H9 (cell line): ENCODE measurements at places on chromosomes 1 and 21. TPM values are rescaled to one million over a fixed set of nuclear protein-coding genes. Genes with fewer than 3 reads are reported as not detected.

- no peak overlapping the region for H3K27ac ChIP-seq
- peaks cover 3% of the 10 kb centered on the region; the same call in 1 of the 2 replicates for H3K4me1 ChIP-seq
- peaks cover 19% of the 10 kb centered on the region; the same call in 1 of the 2 replicates for H3K27me3 ChIP-seq
- peaks cover 3% of the 10 kb centered on the region; the same call in 1 of the 2 replicates for H3K36me3 ChIP-seq
- no peak overlapping the region for H3K4me3 ChIP-seq
These were observed 9.3 kb downstream of the MAP3K6 start for GRCh38 chr1:27357281-27358037.

CELA3B gene
- not detected in 2 replicates for total RNA-seq

LYPD8 gene
- not detected in 2 replicates for total RNA-seq

GRCh38 chr1:28272215-28272852 is 13.0 kb downstream of the SESN2 start:
- no peaks in the 10 kb centered on the region for H3K27me3 ChIP-seq
- no peak overlapping the region for H3K27ac ChIP-seq
- no peaks in the 10 kb centered on the region for H3K4me1 ChIP-seq
- no peak overlapping the region for H3K4me3 ChIP-seq
- DNase-seq: no peak

DNA sequence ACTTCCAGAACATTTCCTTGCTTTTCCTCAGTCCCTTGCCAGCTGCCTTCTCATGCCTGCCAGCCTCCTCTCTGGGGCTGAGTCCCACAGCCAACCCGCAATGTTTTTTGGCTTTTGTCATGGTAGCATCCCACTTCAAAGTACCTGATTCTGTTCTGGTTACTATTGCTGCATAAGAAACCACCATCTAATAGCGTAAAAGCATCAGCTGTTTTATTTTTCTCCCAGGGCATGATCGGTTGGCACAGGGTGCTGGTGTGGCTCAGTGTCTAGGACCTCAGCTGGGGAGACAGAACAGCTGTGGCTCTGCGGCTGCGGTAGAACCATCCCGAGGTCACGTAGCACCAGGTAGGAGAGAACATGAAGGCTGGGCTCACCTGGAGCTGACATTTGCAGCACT is 8.9 kb upstream of the PRMT2 start:
- no peak for DNase-seq
- no peak overlapping the region for H3K27ac ChIP-seq
- H3K36me3 ChIP-seq: peaks cover 11% of the 10 kb centered on the region
- H3K4me1 ChIP-seq: no peaks in the 10 kb centered on the region
- no peaks in the 10 kb centered on the region for H3K27me3 ChIP-seq
- no peak overlapping the region for H3K4me3 ChIP-seq

DNA sequence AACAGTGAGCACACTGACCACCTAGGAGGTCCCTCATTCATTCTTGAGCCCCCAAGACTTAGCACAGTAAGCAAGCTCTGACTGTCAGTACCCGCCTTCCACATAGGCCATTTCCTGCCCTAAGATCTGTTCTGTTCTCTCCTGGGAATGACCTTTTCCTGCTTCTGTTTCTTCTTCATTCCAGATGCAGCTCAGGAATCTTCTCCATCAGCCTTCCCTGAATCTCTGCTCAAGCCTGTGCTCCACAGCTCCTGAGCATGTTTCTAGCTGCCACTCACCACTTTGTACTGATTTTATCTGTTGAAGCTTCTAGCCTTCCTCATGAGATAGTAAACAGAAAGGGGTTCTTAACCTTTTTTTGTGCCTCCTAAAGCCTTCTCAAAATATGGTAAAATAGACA is 56.6 kb downstream of the ZNF281 start:
- H3K4me3 ChIP-seq: no peak overlapping the region
- H3K36me3 ChIP-seq: no peaks in the 10 kb centered on the region; the same call in 1 of the 2 replicates
- H3K27me3 ChIP-seq: no peaks in the 10 kb centered on the region
- no peaks in the 10 kb centered on the region for H3K4me1 ChIP-seq
- no peak for DNase-seq

LRRC71 gene
- total RNA-seq: not detected in 2 replicates

DNA sequence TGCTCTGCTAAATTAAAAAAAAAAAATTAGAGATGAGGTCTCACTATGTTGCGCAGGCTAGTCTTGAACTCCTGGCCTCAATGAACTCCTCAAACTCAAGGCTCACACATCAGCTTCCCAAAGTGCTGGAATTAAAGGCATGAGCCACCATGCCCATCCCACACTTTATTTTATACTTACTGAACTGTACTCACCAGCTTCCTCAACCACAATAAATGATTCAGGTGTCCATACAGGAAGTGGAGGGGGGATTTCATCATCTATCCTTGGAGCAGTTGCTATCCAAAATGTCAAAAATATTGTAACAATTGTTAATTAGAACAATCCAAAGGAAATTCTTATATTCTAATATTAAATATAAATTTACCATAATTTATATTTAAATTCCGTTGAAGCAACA is 22.4 kb upstream of the RSBN1 start:
- no peak for DNase-seq
- no peaks in the 10 kb centered on the region for H3K27me3 ChIP-seq
- no peaks in the 10 kb centered on the region for H3K36me3 ChIP-seq
- no peaks in the 10 kb centered on the region for H3K4me1 ChIP-seq
- no peak overlapping the region for H3K27ac ChIP-seq

DNA sequence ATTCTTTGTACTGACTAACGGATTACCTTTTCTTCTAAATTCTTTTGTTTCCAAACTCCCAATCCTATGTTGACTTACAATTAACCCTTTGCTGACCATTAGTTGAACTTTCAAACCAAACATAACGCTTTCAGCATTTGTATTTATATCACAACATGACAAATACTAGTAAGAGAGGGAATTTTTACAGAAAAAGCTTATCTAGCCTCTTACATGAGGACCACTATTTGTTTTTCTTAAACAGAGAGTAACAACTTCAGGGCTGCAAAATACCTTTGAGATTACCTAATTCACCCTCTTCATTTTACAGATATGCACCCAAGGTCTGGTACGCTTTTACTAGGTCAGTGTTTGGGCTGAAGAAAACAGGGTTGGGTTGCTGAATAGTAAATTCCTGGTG is 45.0 kb upstream of the CXADR start:
- H3K4me1 ChIP-seq: no peaks in the 10 kb centered on the region
- no peak overlapping the region for H3K27ac ChIP-seq
- DNase-seq: no peak
- H3K27me3 ChIP-seq: no peaks in the 10 kb centered on the region
- peak overlapping the region; percentile 77 for H3K4me3 ChIP-seq
- no peaks in the 10 kb centered on the region for H3K36me3 ChIP-seq

DNA sequence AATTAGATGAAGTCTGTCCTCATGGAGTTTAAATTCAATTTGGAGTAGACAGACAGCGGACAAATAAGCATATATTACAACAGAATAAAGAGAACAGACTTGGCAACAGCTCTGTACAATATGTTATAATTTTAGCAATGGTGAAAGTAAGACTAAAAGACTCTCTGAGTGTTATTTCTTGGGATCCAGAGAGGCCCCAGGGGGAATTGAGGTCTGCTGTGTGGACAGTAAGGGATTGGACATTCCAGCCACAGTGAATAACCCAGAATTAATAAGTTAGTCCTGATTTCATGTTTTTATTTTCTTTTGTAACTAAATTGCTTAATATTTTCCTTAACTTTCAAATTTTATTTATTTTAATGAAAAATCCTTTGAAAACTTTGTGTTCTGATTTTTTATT is 101.7 kb downstream of the PATJ start:
- H3K27me3 ChIP-seq: no peaks in the 10 kb centered on the region
- peaks cover 6% of the 10 kb centered on the region for H3K36me3 ChIP-seq
- H3K4me3 ChIP-seq: no peak overlapping the region
